ENCODE measurements at places on chromosomes 1 and 21.

GRCh38 chr21:39311164-39311563 is 2.3 kb downstream of the BRWD1 start:
- no peak for DNase-seq

DNA sequence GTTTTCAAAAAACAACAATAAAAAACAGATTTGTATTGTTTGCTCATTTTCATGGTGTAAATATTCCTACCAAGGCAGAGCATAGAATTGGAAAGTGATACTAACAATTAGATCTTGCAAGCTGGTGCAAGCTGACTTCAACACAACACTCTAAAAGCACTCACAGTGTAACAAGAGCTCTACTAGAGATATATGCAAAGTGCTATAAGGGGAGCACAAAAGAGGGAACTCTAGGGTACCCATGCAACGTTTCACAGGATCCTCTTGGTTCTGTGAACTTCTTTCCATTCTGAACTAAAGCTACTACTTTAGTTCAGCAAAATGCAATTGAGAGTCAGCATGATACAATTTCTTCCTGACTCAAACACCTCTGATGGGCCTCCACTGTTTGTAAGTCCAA is 78.3 kb downstream of the ATP1B1 start:
- no peak for DNase-seq

DNA sequence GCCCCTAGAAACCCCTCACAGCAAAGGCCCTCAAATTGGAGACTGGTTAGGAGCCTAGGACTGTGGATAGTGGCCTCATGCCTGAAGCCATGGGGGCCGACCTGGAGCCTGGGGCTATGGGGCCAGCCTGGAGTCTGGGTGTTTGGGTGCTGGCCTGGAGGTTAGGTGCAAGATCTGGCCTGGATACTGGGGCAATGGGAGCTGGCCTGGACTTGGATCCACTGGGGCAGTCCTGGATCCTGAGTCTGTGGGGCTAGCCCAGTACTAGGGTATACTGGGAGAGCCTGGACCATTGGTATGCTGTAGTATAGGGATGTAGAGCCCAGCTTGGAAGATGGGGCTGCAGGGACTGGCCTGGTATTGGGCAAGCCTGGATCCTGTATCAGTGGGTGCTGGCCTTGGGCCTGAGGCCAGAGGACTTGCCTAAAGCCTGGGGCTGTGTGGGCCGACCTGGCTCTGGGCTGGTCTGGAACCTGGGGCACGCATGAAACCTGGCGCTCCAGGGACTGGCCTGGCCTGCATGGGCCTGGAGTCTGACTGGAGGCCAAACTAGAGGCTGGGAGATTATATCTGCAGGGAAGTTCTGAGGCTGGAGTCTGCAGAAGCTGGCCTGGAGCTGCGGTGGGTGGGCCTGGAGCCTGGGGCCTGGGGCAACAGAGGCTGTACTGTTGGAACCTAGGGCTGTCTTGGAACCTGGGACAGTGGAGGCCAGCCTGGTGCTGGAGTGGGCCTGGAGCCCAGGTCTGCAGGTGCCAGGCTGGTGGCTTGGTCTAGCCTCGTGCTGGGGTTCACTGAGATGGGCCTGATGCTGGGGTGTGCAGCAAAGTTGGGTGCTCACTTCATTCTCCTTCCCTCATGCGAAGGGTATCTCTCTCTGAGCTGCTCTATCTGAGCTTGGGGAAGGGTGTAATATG is 12.6 kb upstream of the DENND1B start:
- DNase-seq, result no peak

- DNase-seq, result no peak
These were observed 5.5 kb downstream of the THEM5 start for GRCh38 chr1:151847867-151848596.

DNA sequence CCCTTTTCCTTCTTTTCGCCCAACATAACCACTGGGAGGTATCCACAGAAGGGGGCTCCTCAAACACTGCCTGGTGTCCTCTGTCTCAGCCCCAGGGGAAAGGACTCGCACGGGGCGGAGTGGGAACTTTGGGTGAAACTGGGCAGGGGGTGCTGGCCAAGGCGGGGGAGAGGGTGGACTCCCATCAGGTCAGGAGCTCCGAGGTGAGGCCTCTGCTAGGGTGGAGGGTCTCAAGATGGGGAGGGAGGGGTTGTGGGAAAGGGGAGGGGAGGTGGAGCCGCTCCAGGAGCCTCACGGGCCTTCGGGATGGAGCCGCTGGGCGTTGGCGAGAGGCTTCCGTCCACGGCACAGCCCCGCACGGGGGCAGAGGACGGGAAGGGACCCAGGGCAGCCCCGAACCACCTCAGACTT is 43.2 kb upstream of the POFUT2 start:
- no peak for DNase-seq

- no peak for DNase-seq
These were observed 448 bp downstream of the GATAD2B start for GRCh38 chr1:153922076-153922971.

GRCh38 chr1:22702296-22703085 is 8.1 kb upstream of the EPHB2 start:
- DNase-seq, result peak; percentile 40

DNA sequence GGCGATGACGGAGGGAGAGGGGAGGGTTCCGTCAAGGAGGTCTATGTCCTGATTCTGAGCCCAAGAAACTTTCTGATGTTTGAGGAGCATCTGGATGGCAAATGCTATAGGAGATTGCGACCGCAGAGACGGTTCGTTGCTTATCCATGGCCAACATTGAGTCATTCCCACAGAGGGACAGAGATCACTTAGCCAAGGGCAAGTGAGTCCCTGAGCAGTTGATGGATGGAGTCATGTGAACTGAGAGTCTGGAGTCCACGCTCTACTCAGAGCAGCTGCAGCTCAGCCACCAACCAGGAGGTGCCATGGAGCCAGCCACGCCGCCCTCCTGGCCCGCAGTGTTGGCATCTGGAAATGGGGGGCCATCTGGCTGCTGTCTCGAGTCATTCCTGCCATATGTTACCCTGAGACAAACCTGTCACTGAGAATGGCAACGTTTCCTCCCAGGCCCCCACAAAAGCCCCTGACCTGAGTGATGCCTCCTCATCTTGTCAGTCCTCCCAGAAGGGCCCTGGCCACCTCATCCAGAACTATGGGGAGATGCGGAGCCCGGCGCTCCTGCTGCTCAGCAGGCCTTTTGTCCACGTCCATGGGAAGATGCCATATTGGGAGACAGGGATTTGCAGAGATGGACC is 58.6 kb downstream of the ATP5PO start:
- DNase-seq, result no peak

DNA sequence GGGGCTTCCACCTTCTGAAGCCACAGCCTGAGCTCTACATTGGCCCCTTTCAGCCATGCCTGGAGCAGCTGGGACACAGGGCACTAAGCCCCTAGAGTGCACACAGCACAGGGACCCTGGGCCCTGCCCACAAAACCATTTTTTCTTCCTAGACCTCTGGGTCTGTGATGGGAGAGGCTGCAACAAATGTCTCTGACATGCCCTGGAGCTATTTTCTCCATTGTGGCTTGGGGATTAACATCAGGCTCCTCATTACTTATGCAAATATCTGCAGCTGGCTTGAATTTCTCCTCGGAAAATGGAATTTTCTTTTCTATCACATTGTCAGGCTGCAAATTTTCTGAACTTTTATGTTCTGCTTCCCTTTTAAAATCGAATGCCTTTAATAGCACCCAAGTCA is 795.7 kb downstream of the LTN1 start:
- DNase-seq, result no peak

GRCh38 chr1:53747841-53748240 is 8.9 kb upstream of the GLIS1 start:
- DNase-seq, result no peak

DNA sequence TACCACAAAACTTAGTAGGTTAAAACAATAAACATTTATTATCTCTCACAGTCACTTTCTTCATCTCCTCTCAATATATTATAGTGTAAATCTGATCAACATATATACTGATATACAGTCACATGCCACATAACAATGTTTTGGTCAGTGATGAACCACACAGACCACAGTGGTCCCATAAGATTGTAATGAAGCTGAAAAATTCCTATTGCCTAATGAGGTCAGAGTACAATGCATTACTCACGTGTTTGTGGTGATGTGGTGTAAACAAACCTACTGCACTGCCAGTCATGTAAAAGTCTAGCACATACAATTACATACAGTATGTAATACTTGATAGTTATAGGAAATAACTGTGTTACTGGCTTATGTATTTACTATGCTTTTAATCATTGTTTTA is 30.1 kb downstream of the OLFML3 start:
- peak; percentile 50 for DNase-seq

DNA sequence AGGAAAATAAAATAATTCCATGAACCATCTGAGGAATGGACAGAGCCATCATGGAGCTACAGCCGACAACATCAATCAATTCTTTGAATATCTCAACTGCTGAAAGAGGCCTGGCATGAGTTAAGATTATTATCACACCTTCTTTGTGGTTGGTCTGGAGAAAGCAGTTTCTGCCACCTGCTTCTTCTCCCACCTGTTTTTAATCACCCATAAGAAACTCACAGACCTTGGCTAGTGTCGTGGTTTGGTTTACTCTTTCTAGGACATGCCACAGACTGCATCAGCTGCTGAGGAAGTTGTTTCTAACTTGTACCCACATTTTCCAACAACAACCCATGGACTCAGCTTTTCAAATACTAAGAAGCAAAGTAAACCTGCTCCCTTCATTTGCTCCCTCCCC is 65.6 kb downstream of the NTPCR start:
- DNase-seq, result no peak

- no peak for DNase-seq
These were observed 74.1 kb downstream of the RRAGC start for GRCh38 chr1:38785285-38786039.

DNA sequence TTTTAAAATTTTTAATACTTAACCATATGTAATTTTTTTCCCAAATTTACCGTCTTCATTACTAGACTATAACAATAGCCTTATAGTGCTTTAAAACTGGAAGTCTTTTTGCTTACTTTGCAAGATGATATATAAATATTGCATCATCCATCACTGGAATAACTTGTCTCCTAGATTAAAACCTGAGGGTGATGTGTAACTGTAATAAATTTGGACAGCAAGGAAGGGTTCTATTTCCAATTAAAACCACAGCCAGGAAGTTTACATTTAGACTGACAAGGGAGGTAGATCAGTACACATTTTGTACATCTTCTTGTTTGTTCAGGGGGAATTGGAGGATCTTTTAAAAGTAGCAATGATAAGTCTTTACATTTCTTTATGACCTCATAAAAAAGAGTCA is 21.9 kb downstream of the NTNG1 start:
- DNase-seq, result no peak

- no peak for DNase-seq
These were observed 28.8 kb upstream of the TMPRSS2 start for GRCh38 chr21:41536827-41537103.

DNA sequence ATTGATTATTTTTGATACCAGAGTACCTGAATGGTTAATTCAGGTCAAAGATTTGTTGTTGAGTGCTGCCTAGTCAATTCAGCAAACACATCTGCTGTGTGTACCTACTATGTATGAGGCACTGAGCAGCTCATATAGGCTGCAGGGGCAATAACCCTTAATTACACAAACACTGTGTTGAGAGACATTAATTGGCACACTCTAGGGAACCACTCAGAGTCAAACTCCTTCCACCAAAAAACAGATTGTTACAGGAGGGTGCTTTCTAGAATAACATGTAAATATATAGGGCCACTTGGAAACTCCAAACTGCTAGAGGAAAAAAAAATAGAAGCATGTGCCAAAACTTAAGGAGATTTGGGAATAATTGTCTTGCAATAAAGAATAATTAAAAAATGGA is 31.3 kb downstream of the UBE2U start:
- DNase-seq, result no peak

GRCh38 chr1:233424779-233425178 is 97.3 kb downstream of the MAP3K21 start:
- DNase-seq, result peak; percentile 39

DNA sequence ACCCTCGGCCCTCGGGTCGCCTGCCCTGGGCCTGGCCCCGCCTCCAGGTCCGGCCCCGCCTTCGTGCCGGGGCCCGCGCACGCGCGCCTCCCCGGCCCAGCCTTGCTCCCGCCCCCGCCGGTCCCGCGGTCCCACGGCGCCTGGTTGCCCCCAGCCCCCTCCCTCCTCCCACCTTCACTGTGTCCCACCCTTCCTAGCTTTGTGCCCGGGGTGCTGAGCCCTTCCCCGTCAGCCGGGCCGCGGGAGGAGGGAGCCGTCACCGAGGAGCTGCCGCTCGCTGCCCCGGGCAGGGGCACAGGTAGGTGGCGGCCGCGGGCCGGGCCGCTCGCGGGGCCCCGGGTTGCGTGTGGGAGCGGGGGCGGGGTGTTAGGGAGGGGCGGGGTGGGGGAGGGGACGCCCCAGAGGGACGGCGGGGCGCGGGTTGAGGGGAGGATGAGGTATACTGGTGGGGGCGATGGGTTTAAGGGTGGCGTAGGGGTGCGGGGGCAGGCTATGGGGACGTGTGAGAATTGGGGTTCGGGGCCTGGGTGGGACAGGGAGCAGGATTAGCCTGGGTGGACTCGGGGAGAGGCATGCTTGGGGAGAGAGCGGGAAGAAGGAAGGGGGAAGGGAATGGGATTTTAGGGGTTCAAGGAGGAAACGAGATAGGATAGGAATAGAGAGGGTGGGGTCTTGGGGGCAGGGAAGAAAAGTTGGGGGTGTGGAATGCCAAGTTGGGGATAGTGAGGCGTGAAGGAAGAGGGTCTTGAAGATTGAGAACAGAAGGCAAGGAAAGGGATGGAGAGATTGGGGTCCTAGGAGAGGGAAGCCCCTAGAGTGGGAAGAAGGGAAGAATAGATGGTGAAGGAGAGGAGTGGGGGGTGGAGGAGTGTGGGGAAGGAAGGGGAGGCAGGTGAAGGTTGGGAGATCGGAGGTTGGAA is at the start of gene LRRC42:
TSS of gene LRRC42 (plus strand) at position 99 of the 920 bp plus-strand sequence. CDS start 5,650 bp downstream, outside the sequence.
- DNase-seq, result no peak

DNA sequence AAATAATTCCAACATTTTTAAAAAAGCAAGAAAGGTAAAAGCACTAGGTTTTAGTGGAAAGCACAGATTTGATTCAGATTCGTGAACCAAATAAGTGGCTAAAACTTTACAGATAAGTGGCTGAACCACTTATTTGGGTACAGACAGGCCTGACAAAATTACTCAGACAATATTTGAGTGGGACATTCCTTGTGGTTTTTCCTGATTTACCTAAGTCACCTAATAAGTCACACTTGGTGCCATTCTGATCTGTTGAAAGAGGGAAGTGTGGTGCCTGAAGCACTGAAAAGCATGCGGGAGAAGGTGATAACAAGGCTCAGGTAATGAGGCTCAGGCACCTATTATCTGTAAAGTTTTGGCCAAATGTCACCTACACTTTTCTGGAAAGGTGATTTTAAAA is 81.6 kb upstream of the CD55 start:
- DNase-seq, result no peak

- DNase-seq, result peak; percentile 90
These were observed 1.1 kb upstream of the JUN start for GRCh38 chr1:58784758-58785441.

GRCh38 chr1:56868761-56869160 is 14.2 kb downstream of the C8A start:
- DNase-seq, result no peak

DNA sequence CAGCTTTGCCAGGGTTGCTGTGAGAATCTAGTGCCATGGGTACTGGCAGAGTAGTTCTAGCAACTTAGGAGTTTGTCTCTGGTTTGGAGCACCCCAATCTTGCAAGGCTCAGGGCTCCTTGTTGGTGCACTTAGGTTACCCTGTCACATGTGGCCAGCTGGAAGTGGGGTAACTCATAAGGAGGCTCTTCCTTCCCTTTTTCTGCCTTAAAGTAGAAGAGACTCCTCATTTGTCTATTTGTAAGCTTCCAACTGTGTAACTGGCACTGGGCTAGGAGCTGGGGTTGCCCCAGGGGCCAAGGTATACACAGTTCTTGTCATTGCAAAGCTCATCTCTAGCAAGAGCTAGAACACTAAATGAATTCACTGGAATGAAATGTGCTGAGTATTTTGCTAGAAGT is 10.6 kb downstream of the MROH7 start:
- no peak for DNase-seq

- DNase-seq, result no peak
These were observed 52.8 kb downstream of the WNT9A start for GRCh38 chr1:227894831-227895451.
